ENCODE measurements at places on chromosomes 1 and 21. TPM values are rescaled to one million over a fixed set of nuclear protein-coding genes. Genes with fewer than 3 reads are reported as not detected.
A peak's percentile ranks its signal among the peaks of the same experiment; 100 is the strongest.

DNA sequence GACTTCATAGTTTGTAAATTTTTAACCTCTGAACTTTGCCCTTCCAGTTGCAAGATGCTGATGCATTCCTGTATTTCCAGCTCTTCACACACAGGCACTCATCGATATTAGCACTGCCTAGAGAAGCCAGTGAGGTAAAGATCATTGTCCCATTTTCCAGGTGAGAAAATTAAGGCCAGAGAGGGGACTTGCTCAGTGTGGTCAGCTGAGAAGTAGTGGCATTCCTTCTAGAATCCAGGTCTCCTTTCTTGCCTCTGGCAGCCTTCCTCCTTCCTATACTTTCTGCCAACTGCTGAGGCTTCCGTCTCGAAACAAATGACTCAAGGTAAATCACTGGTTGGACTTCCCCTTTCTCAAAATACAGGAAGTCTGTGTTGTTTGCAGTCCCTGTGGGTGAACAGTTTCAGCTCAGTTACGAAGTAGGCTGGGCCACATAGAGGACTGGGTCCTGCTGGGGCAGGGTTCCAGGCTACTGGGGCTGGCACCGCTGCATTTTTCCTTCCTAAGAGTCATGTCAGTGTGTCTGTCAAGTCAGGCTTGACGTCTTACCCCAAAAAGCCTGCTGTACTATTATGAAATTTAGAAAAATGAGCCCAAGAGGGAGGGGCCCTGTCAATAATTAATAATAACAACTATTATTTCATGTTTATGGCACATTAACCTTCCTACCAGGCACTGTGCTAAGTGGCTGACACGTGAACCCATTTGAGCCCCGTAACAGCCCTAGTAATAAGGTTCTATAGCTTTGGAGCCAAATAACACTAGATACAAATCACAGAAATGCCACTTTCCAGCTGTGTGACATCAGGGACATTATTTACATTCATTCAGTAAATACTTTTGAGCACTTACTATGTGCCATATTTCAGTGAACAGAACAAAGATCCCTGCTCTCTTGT, 16.6 kb upstream of the RNF19B start:
- peak; percentile 80 for DNase-seq

DNA sequence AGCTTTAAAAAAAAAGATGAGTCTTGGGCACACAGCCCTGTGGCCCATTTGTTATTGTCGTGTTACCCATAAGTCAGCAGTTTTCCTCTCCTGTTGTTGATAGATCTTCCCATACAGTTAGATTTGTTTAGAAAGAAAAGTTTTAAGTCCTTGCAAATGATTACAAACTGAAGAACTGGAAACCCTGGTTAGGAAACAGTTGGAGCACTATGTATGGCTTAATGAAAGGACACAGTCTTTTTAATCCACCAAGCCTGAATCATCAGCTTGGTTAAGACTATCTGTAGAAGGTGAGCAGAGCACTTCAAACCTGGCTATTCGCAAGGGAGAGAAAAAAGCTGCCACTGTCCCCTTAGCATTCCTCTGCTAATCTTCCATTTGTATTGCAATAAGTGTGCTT, 241.0 kb downstream of the DISC1 start:
- no peak for DNase-seq

GRCh38 chr1:117672756-117673155, 66.9 kb downstream of the TENT5C start:
- no peak for DNase-seq

DNA sequence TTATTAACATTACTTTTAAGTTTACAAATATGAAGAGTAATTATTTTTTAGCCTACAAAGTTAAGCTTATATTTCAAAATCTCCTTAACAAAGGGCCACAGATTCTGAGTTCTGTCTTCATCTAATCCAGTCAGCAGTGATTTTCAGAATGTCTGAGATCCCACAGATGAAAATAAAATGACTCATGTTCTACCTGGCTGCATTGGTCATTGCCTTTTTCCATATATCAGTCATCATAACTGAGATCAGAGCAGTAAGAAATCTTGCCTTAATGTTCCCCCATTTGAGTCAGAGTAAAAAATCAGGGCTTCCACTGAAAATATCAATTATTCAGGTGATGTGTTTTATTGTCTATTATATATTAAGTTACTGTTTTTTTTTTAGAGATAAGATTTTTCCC, 416.1 kb downstream of the MRPL39 start:
- DNase-seq: no peak

Gene STIL
- 0.88 TPM for total RNA-seq

DNA sequence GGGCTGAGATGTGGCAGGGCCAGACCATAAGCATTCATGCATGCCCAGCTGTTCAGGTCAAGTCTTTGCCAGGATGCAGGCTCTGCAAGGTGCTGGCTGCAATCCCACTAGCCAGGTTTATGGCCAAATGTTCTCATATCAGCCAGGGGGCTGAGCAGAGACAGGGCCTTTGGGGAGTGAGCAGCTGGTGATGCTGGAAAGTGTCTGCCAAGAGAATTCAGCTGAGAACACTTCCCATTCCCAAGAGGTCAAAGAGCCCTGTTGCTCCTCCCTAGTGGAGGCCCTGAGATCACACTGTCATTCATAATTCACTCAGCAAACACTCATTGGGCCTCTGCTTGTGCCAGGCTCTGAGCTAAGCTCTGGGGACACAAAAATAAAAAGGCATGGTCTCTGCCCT, 150.3 kb downstream of the DMRTA2 start:
- no peak for DNase-seq

GRCh38 chr21:32990666-32991065, 35.1 kb upstream of the OLIG2 start:
- no peak for DNase-seq
